ENCODE measurements at places on chromosomes 6 and 20.

GRCh38 chr6:14089224-14089623, 28.3 kb upstream of the CD83 start:
- DNase-seq: no peak

GRCh38 chr6:107690643-107691061, 133.5 kb downstream of the SCML4 start:
- peak; percentile 84 for DNase-seq

GRCh38 chr6:31834367-31835250, 7.1 kb downstream of the HSPA1B start:
- peak; percentile 86 for DNase-seq

DNA sequence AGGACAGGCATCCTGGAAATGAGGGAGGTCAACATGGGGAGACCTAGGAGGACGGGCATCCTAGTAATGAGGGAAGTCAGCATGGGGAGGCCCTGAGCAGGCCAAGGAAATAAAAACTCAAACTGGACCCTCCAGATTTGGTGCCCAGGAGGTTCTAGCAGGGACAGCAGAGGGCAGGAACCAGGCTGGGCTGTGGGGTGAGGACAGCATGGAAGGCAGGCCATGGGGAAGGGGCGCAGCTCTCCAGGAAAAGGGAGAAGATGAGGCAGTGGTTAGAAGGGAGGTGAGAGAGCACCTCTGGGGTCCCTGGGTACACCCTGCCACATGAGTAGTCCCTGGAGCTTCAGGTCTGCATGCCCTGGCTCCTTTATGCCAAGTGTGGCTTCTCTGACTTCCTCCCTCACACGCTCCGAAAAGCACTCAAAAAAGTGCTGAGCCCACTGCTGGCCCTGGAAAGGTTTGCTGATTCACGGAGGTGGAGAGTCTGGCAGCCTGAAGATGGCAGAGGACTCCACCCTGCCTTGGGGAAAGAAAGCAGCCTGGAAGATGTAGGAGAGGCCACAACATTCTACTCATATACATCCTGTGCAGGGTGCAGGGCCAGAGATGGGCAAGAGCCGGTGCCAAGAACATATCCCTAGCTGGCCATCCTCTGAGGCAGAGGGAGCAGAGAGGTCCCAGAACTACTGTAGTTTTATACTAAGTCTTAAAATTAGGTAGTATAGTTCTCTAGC, 154.9 kb downstream of the MRPL14 start:
- DNase-seq: no peak

GRCh38 chr6:149045404-149045803, 272.1 kb upstream of the TAB2 start:
- DNase-seq: no peak

All from fibroblast of skin of abdomen (primary cell).